Heart right ventricle (tissue), 16 donors: ENCODE measurements at places on chromosomes 2 and 18. TPM values are rescaled to one million over a fixed set of nuclear protein-coding genes. Genes with fewer than 3 reads are reported as not detected.

LYG1 gene
- total RNA-seq, result 0.47 TPM

PTPN2 gene
- 10.6 TPM for total RNA-seq

BCS1L gene
- 38.1 TPM for total RNA-seq

ADD2 gene
- 1.6 TPM for total RNA-seq

LRP1B gene
- total RNA-seq, result 0.14 TPM

HJURP gene
- total RNA-seq, result not detected

SP140L gene
- 4.1 TPM for total RNA-seq

MTCL1 gene
- total RNA-seq, result 7.2 TPM
